ENCODE measurements at places on chromosomes 7 and 10.

DNA sequence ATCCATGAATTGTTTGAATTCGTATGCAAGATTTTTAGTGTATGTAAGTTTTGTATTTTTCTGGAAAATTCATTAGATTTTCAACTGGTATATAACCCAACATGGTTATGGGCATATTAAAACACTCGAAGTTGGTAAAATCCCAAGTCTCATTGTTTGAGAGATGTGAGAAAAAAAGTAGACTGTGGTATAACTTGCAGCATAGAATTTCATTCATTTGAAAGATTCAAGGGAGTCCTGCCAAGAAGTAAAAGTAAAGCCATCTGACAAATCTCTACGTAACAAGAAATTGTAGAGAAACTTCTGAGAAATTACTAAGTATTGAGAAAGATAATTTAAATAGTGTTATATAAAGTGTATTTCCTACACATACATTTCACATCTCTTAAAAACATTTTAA lies 40.2 kb downstream of the SEMA3E start:
- DNase-seq: no peak

- DNase-seq: no peak
Observed at GRCh38 chr10:127090138-127090537, 106.3 kb downstream of the INSYN2A start.

GRCh38 chr10:123804716-123805115 lies 86.9 kb downstream of the CPXM2 start:
- no peak for DNase-seq

GRCh38 chr10:34075254-34075926 lies 739.7 kb downstream of the PARD3 start:
- DNase-seq: no peak

DNA sequence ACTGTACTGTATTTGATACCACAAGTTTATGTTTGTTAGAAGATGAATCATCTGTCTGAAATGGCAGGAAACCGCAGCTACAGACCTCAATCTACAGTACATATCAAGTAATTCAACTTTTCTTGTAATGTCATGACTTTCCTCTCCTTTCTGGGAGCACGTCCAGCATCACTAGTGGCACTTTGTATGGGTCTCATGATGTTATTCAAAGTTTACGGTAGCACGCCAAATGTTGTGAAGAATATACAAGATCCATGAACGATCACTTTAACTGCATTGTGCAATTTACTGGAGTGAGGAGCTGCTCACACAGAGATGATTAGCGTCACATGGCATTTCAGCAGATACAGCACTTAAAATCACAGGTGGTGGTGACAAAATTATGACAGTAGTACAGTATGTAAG lies 257.8 kb upstream of the GNAI1 start:
- no peak for DNase-seq

DNA sequence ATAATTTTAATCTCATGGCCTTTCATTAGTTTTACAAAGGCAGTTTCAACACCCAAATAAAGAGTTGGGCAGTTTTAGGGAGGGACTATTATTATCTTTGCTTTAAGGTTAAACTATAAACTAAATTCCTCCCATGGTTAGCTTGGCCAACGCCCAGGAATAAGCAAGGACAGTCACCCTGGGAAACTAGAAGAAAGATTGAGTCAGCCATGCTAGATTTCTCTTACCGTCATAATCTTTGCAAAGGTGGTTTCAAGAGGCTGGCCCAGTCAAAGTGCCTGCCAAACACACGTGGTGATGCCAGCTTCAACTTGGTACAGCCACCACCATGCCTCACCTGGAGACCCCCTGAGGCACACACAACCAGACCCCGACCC lies 317.4 kb upstream of the SP8 start:
- DNase-seq: no peak

DNA sequence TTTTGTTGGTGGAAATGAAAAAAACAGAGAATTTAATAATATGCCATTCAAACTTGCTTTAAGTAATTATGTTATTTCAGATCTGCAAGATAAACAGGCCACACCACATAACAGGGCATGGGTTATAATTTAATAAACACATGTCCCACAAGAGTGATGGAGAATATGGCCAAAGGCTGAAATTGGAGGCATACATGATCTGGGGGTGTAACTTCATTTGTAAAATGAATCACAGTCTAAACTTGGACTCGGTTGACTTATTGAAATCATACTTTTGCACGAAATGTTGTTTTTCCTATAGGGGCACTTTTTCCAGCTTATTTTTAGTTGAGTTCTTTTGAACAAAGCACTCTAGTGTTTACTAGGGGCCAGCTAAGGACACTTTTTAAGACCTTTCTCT lies 151.6 kb downstream of the TMEM26 start:
- DNase-seq: no peak

GRCh38 chr10:104591441-104591840 lies 49.6 kb upstream of the SORCS3 start:
- no peak for DNase-seq

DNA sequence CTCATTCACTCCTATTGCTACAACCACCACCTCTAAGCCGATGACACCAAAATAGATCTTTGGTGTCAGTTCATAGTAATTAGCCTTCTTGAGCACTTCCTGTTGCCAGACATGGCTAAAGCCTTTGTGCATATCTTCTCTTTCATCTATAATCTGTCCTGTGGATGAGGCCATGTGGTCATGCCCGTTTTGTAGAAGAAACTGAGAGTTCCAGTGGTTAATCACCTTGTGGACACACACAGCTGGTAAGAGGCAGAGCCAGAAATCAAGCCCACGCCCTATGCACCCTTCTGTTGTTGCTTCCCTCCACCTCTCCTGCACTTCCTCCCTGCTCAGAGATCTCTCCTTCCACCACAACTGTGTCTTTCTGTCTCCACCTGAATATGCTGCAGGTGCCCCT lies 285.1 kb upstream of the PFKP start:
- DNase-seq: no peak

GRCh38 chr7:82755705-82756551 lies 312.4 kb upstream of the CACNA2D1 start:
- DNase-seq: no peak

- no peak for DNase-seq
Observed at GRCh38 chr7:7756577-7756976, 38.2 kb upstream of the RPA3 start.

DNA sequence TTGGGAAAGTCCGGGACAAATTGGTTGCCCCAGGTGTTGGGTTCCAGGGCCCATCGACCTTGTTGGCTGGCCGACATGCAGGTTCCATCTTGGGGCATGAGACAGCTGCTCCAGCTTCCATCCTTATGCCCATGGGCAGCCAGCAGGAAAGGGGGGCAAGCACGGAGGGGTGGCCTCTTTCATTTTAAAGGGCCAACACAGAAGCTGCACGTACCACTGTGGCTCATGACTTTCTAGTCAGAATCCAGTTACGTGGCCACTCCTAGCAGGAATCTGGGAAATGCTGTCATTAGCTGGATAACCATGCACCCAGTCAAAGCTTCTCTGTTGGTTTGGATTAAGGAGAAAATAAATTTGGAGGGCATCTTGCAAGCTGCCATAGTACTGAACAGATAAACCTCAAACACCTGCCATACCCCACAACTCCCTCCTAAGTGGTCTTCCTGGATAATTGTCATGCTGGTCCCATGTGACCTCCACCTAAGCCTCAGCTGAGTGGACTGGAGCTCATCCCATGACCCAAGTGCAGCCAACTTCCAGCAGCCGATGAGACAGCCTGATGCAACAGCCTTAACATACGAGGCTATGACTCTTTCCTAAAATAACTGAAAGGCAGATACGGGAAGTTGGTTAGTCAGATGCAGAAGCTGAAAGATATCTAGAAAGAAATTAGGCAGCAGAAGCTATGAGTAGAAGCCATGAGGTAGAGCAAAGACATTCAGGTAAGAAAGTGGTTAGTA lies 21.4 kb upstream of the GSDME start:
- no peak for DNase-seq

GRCh38 chr7:69825113-69825972 lies 227.1 kb downstream of the AUTS2 start:
- DNase-seq: no peak

DNA sequence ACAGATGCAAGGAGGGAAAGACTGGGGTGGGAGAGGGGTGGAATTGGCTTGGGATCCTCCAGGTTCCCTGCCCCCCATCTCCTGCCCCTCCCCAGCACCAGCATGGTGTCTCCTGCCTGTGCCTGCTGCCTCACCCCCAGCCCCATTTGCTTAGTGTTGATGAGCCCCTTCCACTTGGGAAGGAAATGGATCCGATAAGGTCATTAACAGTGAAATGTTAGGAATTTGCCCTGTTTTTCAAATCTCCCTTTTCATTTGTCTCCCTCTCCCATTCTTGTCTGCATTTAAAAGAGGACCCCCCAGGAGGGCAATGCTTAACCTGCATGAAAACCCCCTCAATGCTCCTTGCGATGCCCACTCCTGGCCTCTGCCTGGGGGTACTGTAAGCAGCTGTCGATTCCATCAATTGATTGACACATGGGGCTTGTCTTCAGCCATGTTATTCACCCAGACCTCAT lies 51.5 kb downstream of the HK1 start:
- DNase-seq: no peak

GRCh38 chr7:65798111-65799075 lies 74.5 kb upstream of the VKORC1L1 start:
- no peak for DNase-seq

GRCh38 chr10:92239600-92240288 lies 51.1 kb downstream of the CPEB3 start:
- DNase-seq: no peak

GRCh38 chr7:95863623-95864022 lies 91.3 kb downstream of the DYNC1I1 start:
- DNase-seq: no peak

DNA sequence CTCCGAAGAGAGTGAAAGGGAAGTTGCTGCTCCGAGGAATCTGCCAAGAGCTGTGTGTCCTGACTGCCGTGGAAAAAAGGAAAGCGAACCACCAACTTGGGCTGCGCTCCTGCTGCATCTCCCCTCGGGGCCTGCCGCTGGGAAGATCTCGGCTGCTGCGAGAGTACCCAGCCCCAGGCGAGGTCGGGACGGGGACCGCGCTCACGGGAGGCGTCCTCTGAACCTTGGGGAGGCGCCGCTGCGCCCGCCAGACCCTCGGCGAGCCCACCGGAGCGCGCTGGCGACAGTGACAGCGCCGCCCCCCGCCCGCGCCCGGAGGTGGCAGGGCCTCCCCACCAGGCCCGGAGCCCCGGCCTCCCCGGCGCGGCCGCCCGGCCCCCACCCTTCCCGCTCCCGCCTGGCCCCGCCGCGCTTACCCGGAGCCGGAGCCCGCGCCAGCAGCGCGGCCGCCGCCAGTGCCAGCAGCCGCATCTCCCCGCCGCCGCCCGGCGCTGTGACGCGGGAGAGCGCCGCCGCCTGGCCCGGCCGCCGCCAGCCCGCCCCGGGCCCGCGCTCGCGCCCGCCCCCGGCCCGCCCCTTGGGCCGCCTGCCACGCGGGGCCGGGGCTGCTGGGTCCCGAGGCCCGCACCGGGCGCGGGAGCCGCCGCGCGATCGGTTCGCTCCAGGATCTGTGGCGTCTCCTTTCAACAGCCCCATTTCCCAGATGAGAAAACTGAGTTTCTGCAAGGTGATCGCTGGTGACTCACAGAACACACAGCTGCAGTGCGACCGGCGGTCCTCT lies at the start of gene VSTM4:
Gene VSTM4, minus strand, starts transcription at position 508 of the 781 bp plus-strand sequence. Its CDS starts 37 bp downstream, at position 471.
- DNase-seq: no peak

DNA sequence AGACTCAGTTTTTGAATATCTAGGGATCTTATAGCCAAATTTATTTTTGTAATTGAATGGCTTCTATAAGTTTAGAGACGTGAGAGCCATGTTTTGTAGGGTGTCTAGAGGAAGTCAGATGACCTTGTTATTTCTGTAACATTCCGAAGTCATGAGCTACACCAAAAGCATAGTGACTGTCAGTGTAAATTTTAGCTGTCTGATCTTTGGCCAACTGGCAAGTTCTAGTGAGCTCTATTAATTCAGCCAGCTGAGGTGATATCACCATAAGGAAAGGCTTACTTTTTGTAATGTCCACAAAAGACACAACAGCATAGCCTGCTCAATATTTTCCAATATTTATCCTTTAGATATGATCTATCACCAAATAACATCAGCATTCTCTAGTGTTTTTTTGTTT lies 9.9 kb upstream of the NT5C3A start:
- no peak for DNase-seq

- DNase-seq: no peak
Observed at GRCh38 chr7:24755541-24756407, 1.5 kb downstream of the GSDME start.

DNA sequence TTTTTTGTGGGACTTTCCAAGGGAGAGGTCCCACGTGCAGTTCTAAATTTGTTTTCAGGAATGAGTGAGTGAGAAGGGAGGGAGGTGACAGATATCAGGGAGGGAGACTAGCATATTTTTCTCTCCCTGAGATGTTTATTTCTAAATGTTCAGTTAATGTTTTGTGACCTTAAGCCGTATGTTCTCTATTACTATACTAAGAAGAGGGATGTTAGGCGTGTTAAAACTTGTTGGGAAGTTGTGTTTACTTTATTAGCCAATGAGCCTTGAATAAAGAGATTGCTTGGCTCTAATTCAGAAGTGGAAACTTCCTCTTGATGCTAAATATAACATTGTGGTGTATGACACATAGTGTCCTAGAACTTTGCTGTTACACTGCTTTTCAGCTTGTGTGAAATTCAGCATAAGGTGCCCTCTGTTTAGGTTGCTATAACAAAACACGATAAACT lies 37.3 kb downstream of the DNAH11 start:
- DNase-seq: no peak

DNA sequence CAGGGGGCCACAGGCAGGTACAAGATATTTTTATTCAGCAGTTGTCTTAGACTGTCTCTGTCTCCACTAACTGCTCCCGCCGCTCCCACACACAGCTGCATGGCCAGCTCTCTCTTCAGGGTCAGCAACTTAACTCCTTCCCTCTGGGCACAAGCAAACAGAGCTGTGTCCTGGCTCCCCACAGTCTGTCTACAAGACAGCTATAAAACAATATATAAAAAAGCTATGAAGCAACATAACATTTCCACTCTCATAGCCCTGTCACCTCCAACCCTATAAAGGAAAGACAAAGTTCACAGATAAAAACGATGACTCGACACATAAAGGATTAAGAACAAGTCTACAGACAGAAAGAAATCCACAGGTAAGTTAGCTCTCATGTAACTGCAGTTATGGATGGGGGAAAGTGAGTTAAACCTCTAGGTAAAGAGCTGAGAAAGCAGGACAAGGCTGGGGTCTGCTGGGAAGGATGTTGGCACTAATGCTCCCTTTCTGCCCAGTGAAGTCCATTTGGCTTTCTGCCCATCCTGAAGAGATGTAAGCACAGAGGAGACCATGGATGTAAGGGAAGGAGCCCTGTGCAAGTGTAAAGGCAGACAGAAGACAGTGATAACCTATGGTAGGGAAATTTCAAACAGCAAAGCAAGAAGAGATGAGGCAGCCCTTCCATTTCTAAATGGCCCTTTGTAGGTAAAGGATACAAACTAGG lies 27.0 kb downstream of the RAPGEF5 start:
- DNase-seq: no peak

DNA sequence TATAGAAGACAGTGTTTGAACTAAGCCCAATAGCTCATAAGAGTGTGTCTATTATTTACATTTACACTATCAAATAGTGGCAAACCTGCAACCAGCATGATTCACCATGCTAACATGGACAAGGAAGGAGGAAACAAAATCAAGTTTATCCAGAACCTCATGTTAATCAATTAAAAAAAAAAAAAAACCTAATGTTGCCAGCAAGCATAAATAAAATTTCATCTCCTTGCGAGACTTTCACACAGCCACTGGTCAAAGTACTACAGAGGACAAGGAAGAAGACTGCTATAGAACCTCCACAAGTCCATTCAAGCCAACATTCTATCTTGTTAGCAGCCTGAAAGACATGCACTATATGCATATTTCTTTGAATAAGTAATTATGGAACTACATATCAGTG lies 9.7 kb downstream of the TM9SF3 start:
- no peak for DNase-seq
